ENCODE measurements at places on chromosomes 5 and 9. TPM values are rescaled to one million over a fixed set of nuclear protein-coding genes. Genes with fewer than 3 reads are reported as not detected.

NRG2 gene
- polyA plus RNA-seq: 1.7 TPM

ZNF883 gene
- polyA plus RNA-seq: 10.8 TPM

LRRC19 gene
- polyA plus RNA-seq: 16.9 TPM

OR1Q1 gene
- polyA plus RNA-seq: not detected

GARNL3 gene
- 12.0 TPM for polyA plus RNA-seq

- DNase-seq: no peak
These were observed 3.1 kb downstream of the EGR1 start for GRCh38 chr5:138468133-138468965.

GRCh38 chr9:99369327-99369722 lies 147.2 kb downstream of the SEC61B start:
- no peak for DNase-seq

GRCh38 chr9:4315582-4316215 lies 15.8 kb upstream of the GLIS3 start:
- DNase-seq: no peak

GRCh38 chr9:114312513-114312875 lies 10.4 kb upstream of the ORM1 start:
- no peak for DNase-seq

DNA sequence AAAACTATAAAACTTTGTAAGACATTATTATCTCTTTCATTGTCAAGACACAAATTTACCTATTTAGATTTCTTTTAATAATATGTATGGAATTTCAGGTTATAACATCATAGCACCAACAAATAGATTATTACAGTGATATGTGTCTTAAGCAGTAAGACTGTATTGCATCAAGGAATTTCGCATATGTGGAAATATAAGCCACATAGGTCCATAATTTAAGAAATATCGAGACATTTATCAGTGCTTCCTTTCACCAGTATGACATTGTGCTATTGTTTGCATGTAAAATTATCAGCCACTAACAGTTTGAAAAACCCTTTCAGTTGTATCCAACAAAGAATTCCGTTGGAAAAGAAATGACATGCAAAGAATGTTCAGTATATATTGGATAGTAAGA lies 186.7 kb upstream of the RASA1 start:
- no peak for DNase-seq

GRCh38 chr5:31412324-31412723 lies 119.6 kb downstream of the DROSHA start:
- DNase-seq: peak; percentile 38

DNA sequence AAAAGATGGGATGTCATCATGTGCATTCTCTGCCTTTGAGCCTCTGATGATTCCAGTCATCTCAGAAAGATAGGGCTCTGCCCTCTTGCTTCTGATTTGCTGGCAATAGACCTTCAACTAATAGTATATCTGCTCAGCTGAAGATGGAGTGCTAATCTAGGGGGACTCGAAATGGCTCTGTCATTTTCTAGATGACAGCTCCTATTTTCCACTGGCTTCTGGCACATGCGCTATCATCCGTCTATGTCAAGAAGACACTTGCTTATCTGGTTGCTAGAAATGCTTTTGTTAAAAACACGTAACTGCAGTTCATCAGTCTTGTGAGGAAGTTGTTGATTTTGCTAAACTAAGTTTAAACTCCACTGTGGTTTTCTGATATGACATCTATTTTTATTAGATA lies 265.5 kb upstream of the ZNF608 start:
- DNase-seq: no peak

DNA sequence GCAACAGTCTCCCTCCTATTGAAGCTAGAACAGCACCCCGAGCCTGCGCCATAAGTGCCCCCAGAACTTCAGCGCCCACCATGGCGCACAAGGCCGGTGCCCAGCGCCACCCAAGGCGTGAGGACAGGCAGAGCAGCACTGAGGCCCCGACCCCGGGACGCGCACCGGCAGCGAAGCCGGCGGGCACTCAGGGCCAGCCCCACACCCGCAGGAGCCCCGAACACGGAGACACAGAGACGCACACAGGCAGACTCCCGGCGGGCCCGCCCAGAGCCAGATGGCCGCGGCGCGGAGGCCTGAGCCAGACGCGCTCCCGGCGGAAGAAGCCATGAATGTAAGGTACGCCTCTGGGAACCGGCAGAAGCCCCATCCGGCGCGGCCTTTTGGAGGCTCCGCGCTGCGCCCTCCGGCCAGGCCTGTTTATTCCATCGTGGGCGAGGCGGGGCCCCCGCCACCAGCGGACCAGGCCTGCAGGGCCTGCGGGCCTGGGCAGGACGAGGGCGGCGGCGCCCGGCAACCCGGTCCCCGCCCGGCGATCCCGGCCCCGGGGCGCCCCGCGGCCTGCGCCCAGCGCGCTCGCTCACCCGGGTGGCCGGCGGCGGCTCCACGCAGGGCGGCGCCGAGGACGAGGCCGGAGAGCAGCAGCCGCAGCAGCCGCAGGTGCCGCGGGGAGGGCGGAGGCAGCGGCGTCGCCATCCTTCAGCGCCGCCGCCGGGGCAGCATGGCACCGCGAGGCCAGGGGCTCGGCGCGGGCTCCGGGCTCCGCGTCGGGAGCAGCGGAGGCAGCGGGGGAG lies 486 bp downstream of the NPDC1 start:
- no peak for DNase-seq

GRCh38 chr9:99726758-99727157 lies 94.9 kb upstream of the NR4A3 start:
- no peak for DNase-seq

DNA sequence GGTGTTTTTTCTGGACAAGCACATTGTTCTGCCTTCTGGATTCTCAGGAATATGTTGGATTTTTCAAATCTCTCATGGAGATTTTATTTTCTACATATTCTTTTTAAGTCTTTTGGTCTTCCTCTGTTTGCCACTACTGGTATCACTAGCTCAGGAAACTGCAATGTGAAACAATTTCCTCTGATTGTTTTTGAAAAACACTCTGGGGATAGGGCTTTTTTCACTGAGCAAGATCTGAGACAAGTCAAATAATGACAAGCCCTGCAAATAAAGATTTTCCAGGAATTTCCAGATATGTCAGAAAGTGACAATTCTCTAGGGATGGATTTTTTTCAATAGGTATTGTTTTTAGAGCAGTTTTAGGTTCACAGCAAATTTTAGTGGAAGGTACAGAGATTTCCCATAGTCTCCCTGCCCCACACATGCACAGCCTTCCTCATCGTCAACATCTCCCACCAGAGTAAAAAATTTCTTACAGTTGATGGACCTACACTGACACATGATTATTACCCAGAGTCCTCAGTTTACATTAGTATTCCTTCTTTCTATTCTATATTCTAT lies 86.9 kb upstream of the TMEM161B start:
- DNase-seq: no peak

DNA sequence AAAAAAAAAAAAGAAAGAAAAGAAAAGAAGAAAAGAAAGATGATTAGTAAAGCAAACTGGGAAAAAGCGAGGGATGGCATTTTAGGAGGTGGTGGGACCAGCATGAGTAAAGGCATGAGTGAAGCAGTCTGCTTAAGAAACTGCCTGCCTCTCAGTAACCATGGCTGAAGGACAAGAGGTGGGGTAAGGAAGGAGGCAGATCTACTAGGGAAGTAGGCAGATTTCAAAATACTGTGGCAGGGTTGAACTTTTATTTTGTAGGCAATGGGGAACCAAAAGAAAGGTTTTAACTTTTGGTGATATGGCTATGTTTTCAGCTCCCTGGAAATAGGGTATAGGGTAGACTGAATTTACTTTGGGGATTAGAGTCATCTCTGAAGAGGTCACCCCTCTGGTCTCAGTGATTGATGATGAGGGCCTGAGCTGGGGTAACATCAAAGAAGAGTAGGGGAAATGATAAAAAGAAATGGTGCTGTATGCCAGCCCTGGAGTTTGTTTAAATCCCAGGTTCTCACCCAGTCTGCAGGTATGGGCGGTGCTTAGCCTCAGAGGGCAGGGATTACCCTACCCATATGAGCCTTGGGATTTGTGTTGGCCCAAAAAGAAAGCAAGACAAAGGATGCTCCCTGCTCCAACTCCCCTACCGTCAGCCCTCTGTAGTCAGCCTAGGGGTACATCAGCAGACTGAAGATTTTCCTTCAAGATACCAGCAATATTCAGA lies 316.2 kb downstream of the CWC27 start:
- no peak for DNase-seq

- DNase-seq: no peak
These were observed 70.9 kb downstream of the GAPVD1 start for GRCh38 chr9:125332527-125332926.

- DNase-seq: no peak
These were observed 365.2 kb downstream of the BRINP1 start for GRCh38 chr9:119003882-119004617.

- DNase-seq: no peak
These were observed 28.5 kb downstream of the TSPAN17 start for GRCh38 chr5:176675676-176676360.

GRCh38 chr5:119343766-119344165 lies 12.1 kb upstream of the TNFAIP8 start:
- DNase-seq: no peak

GRCh38 chr5:175802361-175802760 lies 69.0 kb upstream of the CPLX2 start:
- no peak for DNase-seq

GRCh38 chr5:84724683-84725082 lies 340.0 kb upstream of the EDIL3 start:
- DNase-seq: no peak

DNA sequence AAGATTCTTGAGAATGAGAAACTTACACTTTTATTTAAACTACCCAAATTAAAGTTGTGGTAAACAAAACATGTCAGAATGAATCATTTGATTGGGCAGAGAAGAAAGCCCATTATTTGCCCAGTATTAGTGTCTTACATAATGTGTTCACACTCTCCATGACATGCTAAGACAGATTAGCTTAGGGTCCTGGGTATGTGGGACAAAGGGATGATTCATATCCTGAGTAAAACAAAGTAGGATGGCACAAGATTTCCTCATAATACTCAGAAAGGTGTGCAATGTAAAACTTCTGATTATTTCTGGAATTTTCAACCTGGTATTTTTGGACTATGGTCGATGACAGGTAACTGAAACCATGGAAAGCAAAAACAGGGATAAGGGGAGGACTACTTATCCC lies 183.9 kb upstream of the POU5F2 start:
- DNase-seq: no peak

GRCh38 chr5:53557386-53557785 lies 3.1 kb upstream of the NDUFS4 start:
- no peak for DNase-seq

DNA sequence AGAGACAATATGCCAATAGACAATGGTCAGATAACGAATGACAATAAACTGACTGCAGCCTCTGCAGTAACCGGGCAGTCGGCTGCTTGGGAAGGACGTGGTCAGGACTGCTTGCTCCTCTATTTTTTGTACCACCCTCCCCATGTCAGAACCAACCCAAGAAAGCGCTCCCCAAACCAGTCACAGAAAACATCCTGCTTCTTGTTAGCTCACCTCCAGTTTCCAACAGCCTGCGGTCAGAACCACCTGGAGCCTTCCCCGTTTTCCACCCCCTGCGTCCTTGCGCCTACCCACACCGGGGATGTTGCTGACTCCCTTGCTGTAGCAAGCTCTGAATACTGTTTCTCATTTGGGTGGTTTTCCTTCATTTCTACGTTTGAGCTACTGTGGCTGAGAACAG lies 1.7 kb upstream of the MRNIP start:
- no peak for DNase-seq

DNA sequence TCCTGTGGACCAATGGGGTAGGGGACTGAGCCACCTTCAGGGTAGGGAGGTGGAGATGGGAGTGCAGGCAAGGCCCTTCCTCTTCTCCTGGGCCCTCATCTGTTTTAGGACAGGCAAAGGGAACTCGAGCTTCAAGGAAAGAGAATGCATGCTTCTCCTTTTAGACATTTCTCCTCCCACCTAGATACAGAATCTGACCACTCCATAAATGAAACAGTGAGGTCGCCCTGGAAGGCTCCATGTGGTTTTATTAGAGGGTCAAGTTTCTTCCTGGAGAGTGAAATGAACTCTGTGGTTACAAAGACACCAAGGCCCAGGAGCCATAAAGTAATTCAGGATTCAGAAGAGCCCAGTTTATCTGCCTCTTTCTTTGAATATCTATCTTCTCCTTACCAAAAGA lies 14.9 kb downstream of the LHFPL2 start:
- no peak for DNase-seq

- DNase-seq: no peak
These were observed 1029.1 kb upstream of the ACO1 start for GRCh38 chr9:31355159-31355882.

DNA sequence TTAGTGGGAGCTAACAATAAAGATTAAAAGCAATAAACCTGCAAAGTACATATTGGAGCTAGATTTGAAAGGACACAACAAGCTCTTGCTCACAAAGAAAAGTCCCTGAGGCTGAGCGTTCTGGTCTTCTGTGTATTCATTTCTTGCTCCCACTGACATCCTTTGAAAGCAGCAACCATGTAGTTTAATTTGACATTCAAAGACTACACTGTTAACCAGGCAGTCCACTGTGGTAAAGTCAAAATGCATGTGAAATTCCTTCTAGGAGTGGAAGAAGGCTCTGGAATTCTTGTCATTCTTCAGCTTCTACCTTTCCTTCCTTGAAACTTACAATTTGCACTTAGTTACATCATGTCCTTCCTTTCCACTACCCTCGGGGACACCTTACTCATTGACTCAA lies 480.7 kb downstream of the CSNK1G3 start:
- no peak for DNase-seq

DNA sequence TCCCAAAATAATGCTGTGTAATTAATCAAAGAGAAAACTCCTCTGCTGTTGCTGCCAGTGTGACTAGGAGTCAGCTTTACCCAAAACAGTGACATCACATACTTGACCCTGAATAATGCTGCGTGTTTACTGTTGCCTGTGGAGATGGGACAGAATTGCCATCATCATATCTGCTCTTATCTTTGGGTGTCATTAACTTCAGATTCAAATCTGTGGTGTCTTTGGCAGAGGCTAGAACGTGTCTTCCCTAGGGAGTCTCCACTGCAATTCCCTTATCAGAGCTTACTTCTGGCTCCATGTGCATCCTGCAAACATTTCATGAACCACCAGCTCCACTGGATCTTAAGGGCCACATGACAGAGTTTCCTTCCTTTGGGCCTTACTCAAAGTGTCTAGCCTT lies 88.9 kb upstream of the MRPS30 start:
- DNase-seq: no peak

- no peak for DNase-seq
These were observed 28.5 kb downstream of the KCNMB1 start for GRCh38 chr5:170360709-170361108.

- DNase-seq: no peak
These were observed 61.7 kb downstream of the GLRA1 start for GRCh38 chr5:151862811-151863472.

DNA sequence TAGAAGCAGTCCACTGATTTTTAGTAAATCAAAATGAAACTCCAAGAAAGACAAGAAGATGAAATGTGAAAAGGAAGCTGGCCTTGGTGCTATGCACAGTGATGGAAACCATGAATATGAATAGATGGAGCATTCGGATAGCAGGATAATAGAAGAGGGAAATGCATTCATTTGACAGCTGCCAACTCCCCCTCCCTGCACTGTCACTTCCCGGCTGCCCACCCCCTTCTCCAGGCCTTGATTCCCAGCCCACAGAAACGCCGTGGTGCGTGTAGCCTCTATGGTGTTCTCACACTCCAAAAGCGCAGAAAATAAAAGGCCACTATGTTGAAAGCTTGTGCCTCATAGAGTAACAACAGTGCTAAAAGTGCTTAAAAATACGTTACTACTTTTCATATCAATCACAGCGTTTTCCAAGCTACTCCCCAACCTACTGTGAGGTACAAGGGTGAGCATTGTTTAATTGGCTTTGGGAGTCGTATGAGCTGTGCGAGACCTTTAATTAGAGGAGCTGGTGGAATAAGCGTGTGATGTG lies 26.1 kb upstream of the IFNK start:
- no peak for DNase-seq

Data from right renal cortex interstitium (tissue), 3 donors.